Mesenteric fat pad (tissue), 1 donor: ENCODE measurements at places on chromosomes 6 and 20. TPM values are rescaled to one million over a fixed set of nuclear protein-coding genes. Genes with fewer than 3 reads are reported as not detected.

NR2E1 gene
- total RNA-seq = not detected

SYTL3 gene
- 4.1 TPM for total RNA-seq

DNA sequence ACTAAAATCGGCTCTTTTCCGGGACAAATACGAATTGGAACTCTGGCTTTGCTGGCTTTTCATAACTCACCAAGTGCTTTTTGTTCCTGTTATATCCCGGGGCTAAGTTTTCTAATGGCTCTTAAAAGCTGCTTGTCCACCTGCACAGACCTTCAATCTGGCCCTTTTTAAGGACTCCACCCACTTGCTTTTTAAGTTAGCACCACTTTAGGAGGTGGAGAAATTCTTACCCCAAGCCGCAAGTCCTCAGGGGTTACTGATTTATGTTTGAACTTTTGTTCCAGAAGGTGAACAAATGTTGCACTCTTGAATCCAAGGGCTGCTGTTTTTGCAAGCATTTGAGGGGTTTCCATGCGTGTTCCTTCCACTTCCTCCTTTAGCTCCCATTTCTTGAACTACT is 37.8 kb downstream of the FAM184A start:
- DNase-seq = no peak

- DNase-seq = no peak
These were observed 157.4 kb upstream of the ZNF217 start for GRCh38 chr20:53750827-53751619.

DNA sequence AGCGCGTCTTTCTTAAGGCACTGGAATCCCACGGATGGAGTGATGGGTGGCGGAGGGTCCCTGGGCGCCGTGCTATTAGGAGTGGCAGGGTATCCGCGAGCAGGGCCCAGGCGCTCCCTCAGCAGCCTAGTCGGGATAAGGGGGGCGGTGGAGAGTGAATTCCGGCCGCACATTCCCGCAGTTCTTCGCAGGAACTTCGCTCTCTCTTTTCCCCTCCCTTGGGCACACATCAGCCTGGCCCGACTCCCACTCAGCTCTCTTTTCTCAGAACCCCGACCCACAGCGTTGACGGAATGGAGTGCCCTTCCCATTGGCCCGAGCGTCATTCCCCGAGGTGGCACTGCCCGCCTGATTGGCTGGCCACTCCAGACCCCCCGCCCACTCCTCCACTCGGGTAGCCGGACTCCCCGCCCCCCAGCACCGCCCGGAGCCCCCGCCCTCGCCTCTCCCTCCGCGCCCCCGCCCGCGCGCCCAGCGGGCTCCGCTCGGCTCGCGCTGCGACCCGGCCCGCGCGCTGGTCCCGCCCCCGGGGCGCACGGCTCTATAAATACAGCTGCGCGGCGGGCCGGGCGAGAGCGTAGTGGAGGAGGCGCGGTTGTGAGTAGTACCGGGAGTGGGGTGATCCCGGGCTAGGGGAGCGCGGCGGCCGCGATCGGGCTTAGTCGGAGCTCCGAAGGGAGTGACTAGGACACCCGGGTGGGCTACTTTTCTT is at the start of gene ID4:
TSS of gene ID4 (plus strand) at position 572 of the 712 bp plus-strand sequence. CDS start 385 bp downstream, outside the sequence.
- peak; percentile 96 for DNase-seq

- DNase-seq = no peak
These were observed 32.0 kb downstream of the POM121L2 start for GRCh38 chr6:27280064-27280539.

- no peak for DNase-seq
These were observed 154.5 kb downstream of the MMS22L start for GRCh38 chr6:97128507-97128906.

DNA sequence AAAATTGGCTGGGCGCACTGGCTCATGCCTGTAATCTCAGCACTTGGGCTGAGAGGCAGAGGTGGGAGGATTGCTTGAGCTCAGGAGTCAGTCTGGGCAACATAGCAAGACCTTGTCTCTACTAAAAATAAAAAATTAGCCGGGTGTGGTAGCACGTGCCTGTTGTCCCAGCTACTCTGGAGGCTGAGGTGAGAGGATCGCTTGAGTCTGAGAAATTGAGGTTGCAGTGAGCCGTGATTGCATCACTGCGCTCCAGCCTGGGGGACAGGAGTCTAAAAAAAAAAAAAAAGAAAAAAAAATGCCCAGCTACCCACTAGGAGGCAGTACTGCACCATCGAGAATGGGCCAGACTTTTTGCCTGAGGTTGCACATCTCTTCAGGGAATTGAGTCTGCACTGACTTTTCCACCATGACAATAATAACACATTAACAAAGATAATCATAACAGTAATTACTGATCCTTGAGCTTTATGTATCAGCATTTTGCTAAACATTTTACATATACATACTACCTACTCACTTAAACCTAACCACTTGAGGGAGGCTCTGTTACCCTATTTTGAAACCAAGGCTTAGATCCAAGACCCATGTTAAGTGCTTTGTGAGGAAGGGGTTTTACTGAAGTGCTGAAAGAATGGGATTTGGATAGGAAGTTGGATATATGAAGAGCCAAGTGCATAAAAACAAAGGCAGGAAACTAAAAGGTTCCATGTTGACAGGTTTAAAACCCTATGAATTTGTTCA is 21.0 kb downstream of the SRSF3 start:
- DNase-seq = peak; percentile 73

DNA sequence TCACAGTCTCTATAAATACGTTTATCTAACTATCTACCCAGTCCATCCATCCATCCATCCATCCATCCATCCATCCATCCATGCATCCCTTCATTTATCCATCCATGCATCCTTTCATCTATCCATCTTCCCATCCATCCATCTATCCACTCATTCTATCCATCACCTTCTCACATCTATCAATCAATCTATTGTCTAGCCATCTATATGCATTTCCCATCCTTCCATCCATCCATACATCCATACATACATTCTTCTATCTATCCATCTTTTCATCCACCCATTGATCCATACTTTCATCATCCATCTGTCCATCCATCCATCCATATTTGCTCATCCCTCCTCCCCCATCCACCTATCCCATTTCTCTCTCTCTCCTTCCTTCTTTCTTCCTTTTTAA is 51.6 kb upstream of the CTNNBL1 start:
- no peak for DNase-seq

DNA sequence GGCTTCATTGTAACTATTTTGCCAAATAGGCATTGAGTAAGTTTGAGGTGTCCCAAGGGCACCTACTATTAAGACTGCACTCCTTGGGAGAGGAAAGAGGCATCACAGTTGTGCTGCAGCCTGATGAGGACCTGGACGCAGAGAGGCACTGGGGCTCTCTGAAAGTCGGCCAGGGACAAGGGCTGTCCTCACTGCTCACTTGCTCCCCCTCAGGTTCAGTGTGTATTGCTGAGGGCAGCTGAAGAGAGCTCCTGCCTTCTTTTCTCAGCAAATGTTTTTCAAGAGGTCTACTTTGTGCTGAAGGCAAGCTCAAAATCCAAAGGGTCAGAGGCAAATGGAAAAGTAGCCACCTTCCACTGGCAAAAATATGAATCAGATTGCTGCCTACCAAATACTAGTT is 331.8 kb downstream of the RIMS1 start:
- no peak for DNase-seq

DNA sequence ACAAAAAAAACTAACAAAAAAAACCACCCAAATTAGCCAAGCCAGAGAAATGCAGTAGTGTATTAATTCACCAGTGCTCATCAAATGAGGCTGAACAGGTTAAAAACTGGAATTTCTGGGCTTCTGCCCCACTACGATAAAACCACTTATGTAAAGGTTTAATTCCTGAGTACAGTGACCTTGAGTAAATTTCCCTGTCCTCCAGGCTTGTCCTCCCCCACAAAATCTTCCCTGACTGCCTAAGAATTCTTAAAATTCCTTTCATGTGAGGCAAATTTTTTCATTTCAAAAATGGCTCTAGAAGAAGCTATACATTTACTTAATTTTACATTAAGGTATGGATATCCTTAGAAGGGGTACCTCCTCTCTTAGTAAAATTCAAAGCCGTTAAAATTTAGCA is 80.1 kb upstream of the ID4 start:
- DNase-seq = no peak

- DNase-seq = no peak
These were observed 501.5 kb upstream of the FLRT3 start for GRCh38 chr20:14838663-14839628.

- no peak for DNase-seq
These were observed 45.7 kb downstream of the RAMACL start for GRCh38 chr6:166540631-166541331.

DNA sequence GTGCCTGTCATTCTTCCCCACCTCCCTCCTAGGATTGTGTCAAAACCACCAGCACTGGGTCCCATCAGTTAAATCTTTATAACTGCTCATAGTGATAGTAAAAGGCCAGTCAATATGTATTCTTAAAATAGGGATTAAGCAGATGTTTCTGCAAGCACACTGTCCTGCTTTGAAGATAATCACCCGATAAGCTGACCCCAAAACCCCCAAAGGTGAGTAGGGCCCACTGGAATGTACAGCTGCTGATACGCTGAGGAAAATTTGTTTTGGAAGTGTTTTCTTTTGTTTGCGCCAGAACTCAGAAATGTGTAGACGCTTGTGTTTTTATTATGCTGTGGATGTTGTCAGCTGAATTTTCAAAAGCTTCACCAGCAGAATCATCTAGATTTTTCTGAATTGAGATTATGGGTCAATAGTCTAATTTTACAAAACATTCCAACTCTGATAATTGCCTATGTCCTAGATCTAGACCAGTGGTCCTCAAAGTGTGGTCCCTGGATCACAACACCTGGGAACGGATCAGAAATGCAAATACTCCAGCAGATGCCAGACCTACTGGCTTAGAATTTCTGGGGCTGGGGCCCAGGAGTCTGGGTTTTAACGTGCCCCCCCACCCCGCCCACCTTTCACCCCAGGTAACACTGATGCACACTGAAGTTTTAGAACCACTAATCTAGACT is 11.4 kb downstream of the BFSP1 start:
- no peak for DNase-seq

DNA sequence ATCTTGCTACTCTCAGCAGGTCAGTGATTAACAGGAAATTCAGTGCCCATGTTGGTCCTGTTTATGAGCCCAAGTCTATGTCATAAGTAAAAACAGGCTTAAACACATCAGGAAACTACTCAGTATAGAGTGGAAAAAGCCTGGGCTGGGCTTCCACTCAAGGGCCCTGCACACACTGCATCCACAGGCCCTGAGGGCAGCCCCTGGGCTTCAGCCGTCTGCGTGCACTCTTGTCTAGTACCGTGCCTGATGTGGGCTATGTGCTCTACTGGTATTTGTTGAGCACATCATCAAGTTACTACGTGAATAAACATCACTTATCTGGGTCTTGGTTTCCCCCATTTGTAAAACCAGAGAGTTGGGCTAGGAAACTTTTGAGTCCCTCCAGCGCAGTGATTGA is 135.2 kb downstream of the PACRG start:
- DNase-seq = no peak

DNA sequence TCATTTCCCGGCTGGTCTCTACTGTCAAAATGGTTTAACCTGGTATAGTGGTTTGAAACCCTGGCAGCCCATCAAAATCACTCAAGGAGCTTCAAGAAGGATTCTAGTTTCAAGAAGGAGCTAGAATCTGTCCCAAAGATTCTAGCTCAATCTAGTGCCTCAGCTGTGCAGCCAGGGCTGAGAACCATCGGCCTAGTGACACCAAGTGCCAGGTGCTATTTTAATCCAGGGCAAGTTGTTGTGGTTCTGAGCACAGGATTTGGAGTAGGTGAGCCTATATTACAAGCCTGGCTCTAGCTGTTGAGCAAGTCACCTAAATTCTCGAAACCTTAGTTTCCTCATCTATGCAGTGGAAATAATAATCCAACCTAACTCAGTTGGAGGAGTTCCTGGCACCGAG is 3.7 kb downstream of the MOCS1 start:
- DNase-seq = no peak

- no peak for DNase-seq
These were observed 41.3 kb upstream of the BTN3A2 start for GRCh38 chr6:26323525-26324294.

DNA sequence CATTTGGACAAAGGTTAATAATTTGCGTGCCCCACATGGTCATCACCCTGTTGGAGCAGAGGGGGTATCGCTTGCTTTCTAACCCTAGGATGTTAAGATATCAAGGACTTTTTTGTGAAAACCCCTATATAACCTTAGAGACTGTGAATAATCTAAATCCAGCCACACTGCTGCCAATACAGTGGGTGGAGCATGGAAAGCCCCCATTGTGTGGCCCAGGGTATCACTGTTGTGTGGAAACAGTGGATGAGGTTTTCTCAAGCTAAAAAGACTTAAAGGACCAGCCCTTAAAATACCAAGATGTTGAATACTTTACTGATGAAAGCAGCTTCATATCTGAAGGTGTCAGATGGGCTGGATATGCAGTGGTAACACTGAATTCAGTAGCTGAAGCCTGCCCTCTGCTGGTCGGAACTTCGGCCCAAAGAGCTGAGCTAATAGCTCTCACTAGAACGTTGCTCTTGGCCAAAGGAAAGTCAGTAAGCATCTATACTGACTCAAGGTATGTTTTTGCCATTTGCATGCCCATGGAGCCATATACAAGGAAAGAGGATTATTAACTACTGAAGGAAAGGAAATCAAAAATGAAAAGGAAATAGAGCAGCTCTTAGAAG is 695.2 kb downstream of the PHF3 start:
- no peak for DNase-seq

- peak; percentile 93 for DNase-seq
These were observed 8.2 kb upstream of the CEP250 start for GRCh38 chr20:35447082-35447789.

- peak; percentile 53 for DNase-seq
These were observed 23.8 kb downstream of the PYGB start for GRCh38 chr20:25271486-25272222.

GRCh38 chr6:150145427-150145826 is 2.6 kb downstream of the PPP1R14C start:
- DNase-seq = no peak
